ENCODE measurements at places on chromosomes 1 and 21. TPM values are rescaled to one million over a fixed set of nuclear protein-coding genes. Genes with fewer than 3 reads are reported as not detected.

DNA sequence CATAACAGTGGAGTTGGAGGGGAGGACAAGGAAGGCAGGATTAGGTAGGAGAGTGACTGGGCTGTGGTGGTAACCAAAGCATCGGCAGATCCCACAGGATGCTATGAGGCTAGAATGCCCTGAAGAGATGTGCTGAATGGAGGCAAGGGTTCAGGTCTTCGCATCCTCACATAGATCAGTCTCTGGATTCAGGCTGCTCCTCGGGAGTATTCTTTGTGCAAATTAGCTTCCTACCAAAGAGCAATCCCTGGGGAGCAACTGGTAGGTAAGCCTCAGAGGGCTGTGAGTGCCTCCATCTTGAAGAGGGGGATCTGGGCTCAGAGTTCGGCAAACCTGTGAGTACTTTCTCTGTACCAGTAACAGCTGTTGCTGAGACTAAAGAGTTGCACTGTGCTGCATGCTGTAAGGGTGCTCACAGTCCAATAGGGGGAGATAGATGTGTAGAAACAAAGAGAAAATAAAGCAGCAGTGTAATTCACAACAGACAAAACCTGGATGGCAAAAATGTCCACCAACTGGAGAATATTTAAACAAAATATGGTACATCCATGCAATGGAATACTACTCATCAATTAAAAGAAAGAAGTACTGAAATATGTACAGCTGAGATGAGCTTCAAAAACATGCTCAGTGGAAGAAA is 322.4 kb upstream of the DEPDC1 start:
- DNase-seq = no peak

- DNase-seq = no peak
Observed at GRCh38 chr1:164641353-164641730, 82.4 kb downstream of the PBX1 start.

GRCh38 chr1:211514030-211514754 is 22.2 kb upstream of the RD3 start:
- DNase-seq = peak; percentile 87

The LRRC71 gene
- polyA plus RNA-seq = not detected

- no peak for DNase-seq
Observed at GRCh38 chr1:99659755-99660210, 13.9 kb downstream of the PALMD start.
